Cardiac muscle cell (in vitro differentiated cells and primary cell): ENCODE measurements at places on chromosomes 6 and 20. TPM values are rescaled to one million over a fixed set of nuclear protein-coding genes. Genes with fewer than 3 reads are reported as not detected.

Gene RBM24
- polyA plus RNA-seq = 190 and 366 TPM in 2 replicates

Gene PNRC1
- 285 and 315 TPM in 2 replicates for polyA plus RNA-seq

Gene VWA7
- polyA plus RNA-seq = 9.9 and 12.3 TPM in 2 replicates

Gene FAM209B
- polyA plus RNA-seq = 0.26 and 0.49 TPM in 2 replicates

Gene SMPD2
- 11.1 and 14.3 TPM in 2 replicates for polyA plus RNA-seq

Gene GPX5
- polyA plus RNA-seq = 0.92 and 3.6 TPM in 2 replicates

Gene RSPH9
- polyA plus RNA-seq = 5.8 and 8.1 TPM in 2 replicates

Gene AURKA
- 28.8 and 97.3 TPM in 2 replicates for polyA plus RNA-seq

Gene EDN1
- 1.2 and 2.0 TPM in 2 replicates for polyA plus RNA-seq

Gene KCNQ5
- polyA plus RNA-seq = 31.4 and 45.6 TPM in 2 replicates

Gene MEP1A
- polyA plus RNA-seq = not detected in 2 replicates

Gene ATXN1
- 15.1 and 20.9 TPM in 2 replicates for polyA plus RNA-seq

Gene FAM83C
- polyA plus RNA-seq = not detected in 2 replicates

Gene BNIP5
- not detected in 2 replicates for polyA plus RNA-seq

Gene EPM2A
- polyA plus RNA-seq = 23.1 and 23.5 TPM in 2 replicates

Gene POU5F1
- 1.3 TPM in 1 of 2 replicates, not detected in the other for polyA plus RNA-seq

Gene MLN
- polyA plus RNA-seq = 0.55 TPM in 1 of 2 replicates, not detected in the other

Gene FGD2
- polyA plus RNA-seq = 0.24 and 0.29 TPM in 2 replicates

Gene HDGFL1
- not detected in 2 replicates for polyA plus RNA-seq

Gene GPR6
- not detected in 2 replicates for polyA plus RNA-seq

Gene PPP1R3D
- 4.3 and 6.7 TPM in 2 replicates for polyA plus RNA-seq

Gene KIAA0408
- polyA plus RNA-seq = 0.95 and 2.0 TPM in 2 replicates

Gene PSMB9
- polyA plus RNA-seq = 5.9 and 11.0 TPM in 2 replicates

Gene BPIFB4
- polyA plus RNA-seq = not detected in 2 replicates

Gene SAPCD1
- polyA plus RNA-seq = 2.1 and 4.2 TPM in 2 replicates

Gene NOTCH4
- 3.2 and 7.2 TPM in 2 replicates for polyA plus RNA-seq

Gene BHLHE23
- not detected in 2 replicates for polyA plus RNA-seq

Gene CYP21A2
- polyA plus RNA-seq = 0.62 TPM in 1 of 2 replicates, not detected in the other
